ENCODE measurements at places on chromosomes 6 and 20.

DNA sequence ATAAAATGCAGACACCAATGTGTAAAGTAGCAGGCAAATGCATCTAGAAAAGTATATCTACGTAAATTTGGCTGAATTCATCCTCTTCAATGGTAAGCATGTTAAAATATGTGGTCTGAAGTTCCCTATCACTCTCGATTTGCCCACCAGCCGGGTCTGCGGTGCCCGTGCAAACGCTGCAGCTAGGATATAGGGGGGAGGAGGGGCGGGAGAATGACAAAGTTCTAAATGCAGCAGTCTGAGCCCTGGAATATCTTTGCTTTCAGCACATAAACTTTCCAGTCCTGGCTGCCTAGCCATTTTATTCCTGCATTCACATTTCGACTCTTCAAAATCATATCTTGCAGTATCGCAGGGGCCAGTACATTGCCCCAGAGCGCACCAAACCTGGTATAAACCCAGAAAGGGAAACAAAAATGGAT is 708 bp downstream of the NRN1 start:
- DNase-seq = no peak

DNA sequence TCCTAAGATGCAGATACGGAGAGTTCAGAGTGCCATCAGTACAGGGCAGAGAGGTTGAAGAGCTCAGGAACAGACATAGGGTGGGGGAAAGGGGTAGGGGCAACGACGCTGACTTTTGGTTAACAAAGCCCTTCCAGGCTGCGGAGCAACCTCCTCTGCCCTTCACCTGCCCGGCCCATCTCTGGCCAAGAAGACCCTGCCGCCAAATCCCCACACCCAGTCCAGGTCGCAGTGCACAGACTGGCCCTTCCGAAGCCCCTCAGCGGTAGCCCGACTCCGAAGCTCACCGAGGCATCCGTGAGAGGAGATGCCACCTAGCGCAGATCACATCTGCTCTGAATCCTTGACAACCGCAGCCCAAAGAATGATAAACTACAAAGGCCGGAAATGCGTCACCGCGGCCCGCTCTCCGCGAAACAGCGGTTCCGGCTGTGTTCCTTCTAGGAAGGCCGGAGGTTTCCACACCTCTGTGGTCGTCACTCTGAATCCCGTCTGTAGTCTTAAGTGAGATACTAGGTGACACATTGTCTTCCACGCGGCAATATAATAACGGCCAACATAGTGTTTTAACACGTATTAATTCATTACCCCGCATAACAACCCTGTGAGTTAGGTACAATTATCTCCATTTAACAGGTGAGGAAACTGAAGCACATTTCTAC is at the start of gene ZSCAN23:
ZSCAN23 (minus strand) TSS at position 380 of the 662 bp plus-strand sequence. CDS start 7,225 bp downstream, outside the sequence.
- peak; percentile 73 for DNase-seq

GRCh38 chr20:13221673-13222318 is 722 bp downstream of the ISM1 start:
- peak; percentile 55 for DNase-seq

GRCh38 chr6:152277826-152278329 is 359.3 kb downstream of the SYNE1 start:
- no peak for DNase-seq

DNA sequence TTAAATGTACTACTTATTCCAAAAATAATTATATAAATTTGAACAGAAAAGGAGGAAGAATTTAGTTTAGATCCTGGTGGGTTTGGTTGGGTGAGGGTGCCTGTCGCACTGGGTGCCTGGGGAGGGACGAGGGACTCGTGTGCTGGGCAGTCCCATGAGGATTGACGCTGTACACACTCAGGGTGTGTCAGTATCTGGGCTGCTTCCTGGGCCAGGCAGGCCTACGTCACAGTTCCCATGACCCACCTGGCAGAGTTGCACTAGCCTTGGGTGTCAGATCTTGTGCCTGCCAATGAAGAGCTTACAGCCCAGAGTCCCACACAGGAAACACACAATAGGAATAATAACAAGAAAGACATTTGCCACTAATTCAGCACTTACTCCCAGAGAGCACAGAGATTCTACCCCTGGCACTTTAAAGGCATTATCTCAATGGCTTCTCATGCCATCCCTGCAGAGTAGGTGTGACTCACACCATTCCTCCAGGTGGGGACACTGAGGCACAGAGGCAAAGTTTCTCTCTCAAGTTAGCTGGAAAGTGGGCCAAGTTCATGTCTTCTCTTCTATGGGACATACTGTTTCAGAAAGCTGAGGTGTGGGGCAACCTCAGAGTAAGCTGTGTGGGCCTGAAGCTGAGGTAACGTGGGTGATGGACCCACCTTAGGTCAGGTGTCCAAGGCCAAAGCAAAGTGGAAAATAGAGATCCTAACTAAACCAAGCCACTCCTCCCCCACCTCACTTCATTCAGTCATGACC is 1.3 kb upstream of the SDCBP2 start:
- DNase-seq = no peak

DNA sequence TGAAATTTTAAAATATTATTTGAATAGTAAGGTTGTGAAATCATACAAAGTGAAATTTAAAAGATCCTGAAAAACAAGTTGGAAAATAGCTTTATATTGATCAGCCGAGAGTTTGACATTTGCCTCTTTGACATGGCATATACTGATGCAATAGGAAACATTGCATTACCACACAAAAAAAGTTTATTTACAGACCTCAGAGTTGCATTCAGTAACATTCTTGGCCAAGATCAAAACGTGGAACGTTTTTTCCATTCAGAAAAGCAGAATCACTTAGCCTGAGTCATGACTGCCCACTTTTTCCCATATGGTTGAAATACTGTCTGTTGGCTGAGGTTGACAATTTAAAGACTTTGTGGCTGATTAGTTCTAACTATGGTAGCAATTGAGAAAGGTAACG is 55.1 kb upstream of the BACH2 start:
- no peak for DNase-seq

- no peak for DNase-seq
Observed at GRCh38 chr6:110618591-110619267, 142.3 kb upstream of the SLC22A16 start.

DNA sequence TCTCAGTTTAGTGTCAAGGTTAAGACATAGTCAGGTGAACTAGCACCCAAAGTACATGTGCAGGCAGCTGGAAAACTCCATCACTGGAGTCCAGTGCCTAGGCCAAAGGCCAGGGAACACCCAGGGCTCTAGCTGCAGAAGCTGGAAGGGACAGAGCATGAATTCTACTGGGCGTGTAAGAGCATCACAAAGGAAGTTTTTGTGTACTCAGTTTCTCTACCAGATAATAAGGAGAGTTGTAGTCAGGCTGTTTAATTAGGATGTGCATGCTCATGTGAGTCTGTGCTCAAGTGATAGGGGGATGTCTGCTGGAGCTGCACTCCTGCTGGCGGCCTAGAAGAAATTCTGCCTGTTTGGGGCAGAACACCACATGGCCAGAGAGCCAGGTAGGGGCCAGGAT is 8.1 kb downstream of the L3MBTL1 start:
- no peak for DNase-seq

DNA sequence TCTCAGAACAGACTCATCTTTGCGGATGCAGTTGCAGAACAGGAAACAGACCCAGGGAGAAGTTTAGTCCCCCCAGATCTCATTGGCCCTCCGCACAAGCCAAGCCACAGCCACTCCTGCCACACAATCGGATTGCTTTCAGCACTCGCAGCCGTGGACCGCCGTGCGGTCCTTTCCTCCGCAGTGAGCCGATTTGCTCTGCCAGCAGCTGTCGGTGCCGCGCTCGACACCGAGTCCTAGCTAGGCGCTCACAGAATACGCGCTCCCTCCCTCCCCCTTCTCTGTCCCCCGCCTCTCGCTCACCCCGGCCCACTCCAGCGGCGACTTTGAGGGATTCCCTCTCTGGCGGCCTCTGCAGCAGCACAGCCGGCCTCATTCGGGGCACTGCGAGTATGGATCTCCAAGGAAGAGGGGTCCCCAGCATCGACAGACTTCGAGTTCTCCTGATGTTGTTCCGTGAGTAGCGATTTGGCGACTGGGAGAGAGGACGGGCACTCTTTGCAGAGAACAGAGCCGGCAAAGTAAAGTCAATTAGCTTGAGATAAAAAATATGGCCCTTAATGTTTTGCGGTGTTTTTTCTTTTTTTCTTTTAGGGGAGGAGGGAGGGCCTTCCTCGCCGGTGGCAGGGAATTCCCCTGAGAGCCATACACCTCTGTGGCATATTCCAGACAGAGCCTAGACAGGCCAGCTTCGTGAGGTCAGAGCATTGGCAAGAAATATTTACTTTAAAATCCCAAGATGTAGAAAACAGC is at the start of gene LAMP5:
LAMP5 (plus strand) TSS at position 130 of the 753 bp plus-strand sequence; CDS start at position 393, 263 bp downstream.
- DNase-seq = no peak

DNA sequence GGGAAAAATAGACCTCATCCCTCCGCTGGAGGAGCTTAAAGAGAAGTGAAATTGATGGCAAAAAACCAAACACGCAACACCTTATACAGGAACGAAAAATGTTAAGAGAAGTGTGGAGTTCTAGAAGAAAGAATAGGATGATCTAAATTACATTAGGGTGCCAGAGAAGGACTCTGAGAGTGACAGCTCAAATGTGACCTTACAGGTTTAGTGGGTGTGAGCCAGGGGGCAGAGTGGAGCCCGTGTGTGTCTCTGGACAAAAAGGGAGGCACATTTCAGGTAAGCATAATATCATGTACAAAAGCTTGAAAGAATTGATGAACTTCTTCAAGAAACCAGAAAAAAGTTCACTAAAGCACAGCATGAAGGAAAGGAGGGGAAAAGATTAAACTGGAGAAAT is 20.8 kb downstream of the HLA-DRA start:
- no peak for DNase-seq

DNA sequence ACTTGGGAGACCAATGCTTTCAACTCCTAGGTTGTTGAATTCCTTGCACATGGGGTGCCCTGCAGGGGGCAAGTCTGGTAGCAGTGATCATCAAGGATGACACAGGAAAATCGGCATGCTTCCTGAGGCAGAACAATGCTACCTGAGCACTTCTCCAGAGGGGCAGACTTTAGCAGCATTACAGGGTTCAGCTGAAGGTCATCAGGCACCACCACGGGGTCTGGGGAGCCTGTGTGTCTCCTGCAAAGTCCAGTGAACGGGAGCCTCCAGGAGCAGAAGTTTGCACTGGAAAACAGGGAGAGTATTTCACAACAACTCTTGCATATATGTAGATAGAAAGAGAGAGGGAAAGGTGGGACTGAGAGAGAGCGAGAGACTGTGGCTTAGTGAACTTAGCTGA is 10.2 kb downstream of the VSX1 start:
- no peak for DNase-seq

DNA sequence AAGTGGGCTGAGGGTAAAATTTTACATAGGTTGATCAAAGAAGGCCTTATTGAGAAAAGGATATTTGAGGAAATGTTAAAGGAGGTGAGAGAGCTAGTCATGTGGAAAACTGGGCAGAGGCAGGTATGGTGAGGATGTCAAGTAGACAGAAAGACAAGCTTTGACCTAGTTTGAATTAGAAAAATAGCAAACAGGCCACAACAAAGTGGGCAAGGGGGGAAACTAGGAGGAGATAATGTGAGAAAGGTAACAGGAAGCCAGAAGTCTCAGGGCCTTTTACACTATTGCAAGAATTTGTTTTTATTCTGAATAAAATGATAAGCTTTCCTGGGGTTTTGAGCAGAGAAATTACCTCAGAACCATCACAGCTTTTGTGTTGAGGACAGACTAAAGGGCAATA is 115.7 kb downstream of the RWDD2A start:
- DNase-seq = no peak

- no peak for DNase-seq
Observed at GRCh38 chr20:16020971-16021370, 552.3 kb downstream of the KIF16B start.

DNA sequence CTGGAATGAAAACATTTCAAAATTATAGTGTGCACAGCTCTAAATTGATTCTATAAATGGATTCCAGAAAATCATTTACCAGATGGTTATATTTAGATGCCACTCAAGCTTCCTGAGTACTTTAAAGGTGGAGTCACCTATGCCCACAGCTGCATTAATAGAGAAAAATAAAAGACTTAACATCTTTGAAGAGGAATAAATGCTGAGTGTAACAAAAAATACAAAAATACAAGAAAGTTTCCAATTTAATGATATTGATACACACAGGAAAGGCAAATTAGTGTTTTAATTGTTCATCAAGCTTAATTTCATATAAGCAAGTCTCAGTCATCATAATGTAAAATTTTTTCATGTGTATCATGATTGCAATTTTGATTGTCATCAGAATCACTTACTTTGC is 89.5 kb upstream of the MANEA start:
- no peak for DNase-seq

DNA sequence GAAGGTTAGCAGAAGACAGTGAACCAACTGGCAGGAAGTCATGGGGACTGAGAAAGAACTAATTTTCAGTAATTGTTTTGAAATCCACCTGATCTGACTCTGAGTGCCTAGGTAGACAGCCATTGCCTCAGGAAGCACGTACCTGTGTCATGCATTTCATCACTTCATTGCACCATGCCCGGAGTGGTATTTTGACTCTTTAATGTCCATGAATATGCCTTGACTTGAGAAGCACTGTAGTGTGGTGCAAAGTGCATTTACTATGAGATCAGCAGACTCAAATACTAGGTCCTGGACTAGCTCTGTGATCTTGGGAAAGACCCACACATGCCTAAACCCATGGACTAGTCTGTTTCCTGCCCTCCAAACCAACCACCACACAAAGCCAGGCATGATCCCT is 370.9 kb upstream of the MARCKS start:
- DNase-seq = no peak

DNA sequence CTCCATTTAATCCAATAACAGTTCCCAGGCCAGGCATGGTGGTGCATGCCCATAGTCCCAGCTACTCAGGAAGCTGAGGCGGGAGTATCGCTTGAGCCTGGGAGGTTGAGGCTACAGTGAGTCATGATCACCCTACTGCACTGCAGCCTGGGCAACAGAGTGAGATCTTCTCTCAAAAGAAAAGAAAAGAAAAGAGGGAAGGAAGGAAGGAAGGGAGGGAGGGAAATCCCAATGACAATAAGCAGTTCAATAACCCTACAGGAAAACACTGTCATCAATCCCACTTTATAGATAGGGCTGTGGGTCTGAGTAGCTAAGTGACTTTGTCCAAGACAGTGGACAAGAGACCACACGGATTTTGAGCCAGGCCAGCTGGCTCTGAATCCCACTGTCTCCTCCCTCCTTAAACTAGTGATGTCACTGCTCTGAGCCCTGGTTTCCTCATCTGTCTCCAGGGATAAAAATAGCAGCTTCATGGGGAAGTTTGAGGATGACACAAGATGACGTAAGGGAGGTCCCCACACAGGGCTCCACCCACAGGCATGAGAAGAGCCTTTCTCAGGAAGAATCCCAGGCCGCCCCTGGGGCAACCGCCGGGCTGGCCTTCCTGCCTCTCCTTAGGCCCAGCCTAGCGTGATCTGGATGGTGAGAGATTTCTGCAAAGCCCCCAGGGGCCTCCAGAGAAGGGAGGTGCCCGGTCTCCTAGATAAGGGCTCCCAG is 7.2 kb upstream of the TRIB3 start:
- DNase-seq = no peak

- DNase-seq = no peak
Observed at GRCh38 chr20:57102566-57102965, 163.9 kb downstream of the BMP7 start.

- no peak for DNase-seq
Observed at GRCh38 chr6:89501753-89502152, 68.8 kb downstream of the ANKRD6 start.

GRCh38 chr20:63836458-63837344 is 5.6 kb upstream of the ZBTB46 start:
- no peak for DNase-seq

GRCh38 chr20:53413186-53413631 is 180.4 kb downstream of the ZNF217 start:
- DNase-seq = peak; percentile 18

GRCh38 chr20:42836339-42836738 is 353.4 kb downstream of the PTPRT start:
- no peak for DNase-seq

GRCh38 chr20:46299078-46299477 is 9.2 kb downstream of the CDH22 start:
- DNase-seq = no peak
